ENCODE measurements at places on chromosomes 2 and 18.
A peak's percentile ranks its signal among the peaks of the same experiment; 100 is the strongest.

GRCh38 chr2:11187731-11188130, 32.5 kb downstream of the SLC66A3 start:
- DNase-seq, result no peak

- peak; percentile 42 for DNase-seq
These were observed 57.6 kb downstream of the DOCK10 start for GRCh38 chr2:224984637-224985036.

- DNase-seq, result no peak
These were observed 88.2 kb downstream of the ACKR3 start for GRCh38 chr2:236657801-236658200.

DNA sequence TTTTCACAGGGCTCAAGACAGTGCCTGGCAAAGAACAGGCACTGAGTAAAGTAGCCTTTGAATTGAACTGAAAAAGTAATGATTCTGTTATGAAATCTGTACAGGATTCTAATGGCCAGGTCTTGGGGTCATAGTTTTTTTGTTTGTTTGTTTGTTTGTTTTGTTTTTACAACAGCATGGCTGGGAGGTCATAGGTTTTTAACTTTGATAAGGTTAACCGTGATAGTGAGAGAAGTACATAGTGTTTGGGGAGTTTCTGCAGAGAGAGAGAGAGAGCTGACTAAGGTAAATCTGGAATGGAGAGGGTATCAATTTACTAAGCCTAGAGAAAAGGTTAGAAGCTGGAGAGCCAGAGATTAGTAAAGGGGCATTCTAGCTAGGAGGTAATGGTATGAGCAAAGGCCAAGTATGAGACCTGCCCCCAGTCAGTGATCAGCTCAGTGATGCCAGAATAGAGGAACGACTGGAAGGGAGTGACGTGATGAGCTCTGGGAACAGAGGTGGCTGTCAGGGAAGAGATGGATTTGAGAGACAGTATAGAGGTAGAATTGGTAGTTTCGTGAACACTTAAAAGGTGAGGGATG, 25.9 kb downstream of the XRCC5 start:
- no peak for DNase-seq

GRCh38 chr2:84906900-84907714, 1.7 kb downstream of the TMSB10 start:
- peak; percentile 73 for DNase-seq

DNA sequence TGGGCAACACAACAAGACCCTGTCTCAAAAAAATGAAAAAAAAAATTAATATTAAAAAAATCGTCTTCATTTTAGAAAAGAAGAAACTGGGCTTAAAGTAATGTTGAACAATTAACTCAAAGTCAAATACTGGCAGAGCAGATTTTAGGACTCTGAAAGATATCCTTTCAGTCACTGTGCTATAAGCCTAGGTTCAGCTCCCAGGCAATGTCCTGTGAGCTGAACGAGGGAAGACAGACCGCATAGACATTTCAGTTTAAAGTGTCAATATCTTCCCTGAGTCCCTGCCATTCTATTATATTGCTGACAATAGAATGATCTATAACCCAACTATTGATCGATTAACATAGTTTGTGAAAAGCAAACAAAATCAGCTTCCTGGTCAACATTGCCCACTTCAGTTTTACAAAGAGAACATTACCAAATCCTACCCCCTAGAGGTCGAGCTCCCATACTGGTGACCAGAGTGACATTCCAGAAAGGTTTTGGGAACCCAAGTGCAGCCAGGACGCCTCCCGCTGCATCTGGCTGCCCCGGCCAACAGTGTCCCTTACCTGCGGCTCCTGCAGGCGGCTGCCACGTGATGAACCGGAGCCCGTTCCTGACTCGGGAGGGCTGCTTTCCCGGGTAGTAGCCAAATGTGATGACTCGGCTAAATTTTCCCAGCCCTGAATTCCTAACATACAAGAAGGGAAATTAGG, 639 bp downstream of the MRO start:
- DNase-seq, result no peak

DNA sequence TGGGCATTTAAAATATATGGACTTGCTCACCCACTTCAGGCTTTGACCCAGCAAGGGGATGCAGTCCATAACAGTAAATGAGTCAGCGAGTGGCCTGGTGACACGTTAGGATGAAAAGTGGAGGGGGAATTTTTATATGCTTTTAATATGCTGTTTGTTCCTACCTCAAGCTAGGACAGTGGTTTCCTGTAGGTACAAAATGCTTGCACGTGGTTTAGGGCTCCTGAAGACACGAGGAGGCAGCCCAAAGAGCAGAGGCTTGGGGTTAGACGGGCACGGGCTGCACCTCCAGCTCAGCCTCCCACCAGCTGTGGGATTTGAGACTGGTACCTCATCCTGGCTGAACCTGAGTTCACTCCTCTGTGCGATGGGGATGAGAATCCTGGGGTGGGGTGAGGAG, 306.2 kb upstream of the CXCR4 start:
- no peak for DNase-seq

DNA sequence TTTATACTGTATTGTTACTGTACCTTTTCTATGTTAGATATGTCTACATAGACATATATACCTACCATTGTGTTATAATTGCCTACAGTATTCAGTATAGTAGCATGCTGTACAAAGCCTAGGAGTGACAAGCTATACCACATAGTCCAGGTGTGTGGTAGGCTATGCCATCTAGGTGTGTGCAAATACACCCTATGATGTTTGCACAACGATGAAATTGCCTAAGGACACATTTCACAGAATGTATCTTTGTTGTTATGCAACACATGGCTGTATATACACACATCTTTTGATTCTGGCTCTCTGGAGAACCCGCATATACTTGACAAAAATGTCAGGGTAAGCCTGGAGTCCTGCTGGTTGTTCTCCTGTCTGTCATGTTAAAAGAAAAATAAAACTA, 85.1 kb downstream of the BCL2L11 start:
- no peak for DNase-seq

- DNase-seq, result no peak
These were observed 561.1 kb downstream of the CNTNAP5 start for GRCh38 chr2:124586210-124586609.

DNA sequence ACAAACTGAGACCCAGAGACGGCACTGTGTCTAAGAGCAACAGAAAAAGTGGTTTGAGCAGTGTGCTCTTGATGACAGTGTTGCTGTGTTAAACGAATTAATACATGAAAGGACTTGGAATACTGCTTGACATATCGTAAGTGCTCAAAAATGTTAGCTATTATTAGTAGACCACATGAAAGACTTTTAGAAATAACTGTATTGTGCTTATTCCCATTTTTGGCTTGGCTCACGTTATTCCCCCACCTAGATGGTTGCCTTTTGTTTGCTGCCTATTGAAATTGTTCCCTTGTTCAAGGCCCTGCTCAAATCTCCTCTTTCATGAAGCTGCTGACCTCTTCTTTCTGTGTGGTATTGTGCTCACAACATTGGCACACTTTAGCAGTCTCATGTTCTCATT, 27.8 kb upstream of the C2orf74 start:
- DNase-seq, result no peak

DNA sequence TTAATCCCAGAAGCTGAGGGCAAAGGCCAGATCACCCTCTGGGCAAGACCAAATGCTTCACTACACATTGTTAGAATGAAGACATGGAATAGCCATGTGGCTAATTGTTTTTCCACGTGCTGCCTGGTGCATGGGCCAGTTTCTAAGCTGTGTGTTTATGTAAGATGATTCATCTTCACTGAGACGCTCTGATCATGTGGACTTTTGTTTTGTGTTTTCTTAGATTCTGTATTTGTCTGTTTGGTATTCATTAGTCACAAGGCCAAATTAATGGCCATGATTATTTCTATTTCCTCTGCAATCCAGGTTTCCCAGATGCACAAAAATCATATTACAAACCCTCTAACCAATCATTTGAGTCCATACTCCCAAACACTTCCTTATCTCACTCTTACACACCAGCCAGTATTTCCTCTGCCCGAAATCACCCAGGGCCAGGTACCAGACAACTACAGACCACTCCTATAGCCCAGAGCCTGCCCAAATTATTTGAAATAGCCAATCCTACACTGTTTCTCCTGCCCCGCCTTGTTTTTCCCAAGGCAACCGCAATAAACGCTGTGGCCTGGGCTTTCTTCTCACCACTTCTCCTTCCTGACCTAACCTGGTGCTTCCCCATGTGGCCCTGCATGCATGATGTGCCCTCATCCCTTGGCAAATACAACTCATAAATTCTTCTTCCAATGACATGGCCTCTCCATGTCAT, 94.2 kb upstream of the SP3 start:
- DNase-seq, result no peak

- peak; percentile 14 for DNase-seq
These were observed 73.8 kb upstream of the ACAA2 start for GRCh38 chr18:49886891-49887764.

DNA sequence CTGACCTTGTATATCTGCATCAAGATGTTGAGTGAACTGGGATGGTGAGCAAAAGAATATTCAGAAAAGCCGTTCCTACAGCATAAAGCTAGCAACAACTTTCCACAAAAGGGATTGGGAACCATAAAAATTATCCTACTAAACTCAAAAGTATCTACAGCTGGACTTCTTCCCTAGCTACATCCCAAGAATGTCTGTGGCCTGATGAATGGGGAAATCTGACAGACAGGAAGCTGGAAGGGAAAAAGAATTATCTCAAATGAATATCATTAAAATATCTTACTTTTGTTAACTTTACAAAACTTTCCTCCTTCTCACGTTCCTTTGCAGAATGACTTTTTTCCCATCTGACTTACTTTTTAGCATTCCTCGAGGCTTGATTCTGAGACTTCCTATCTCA, 150.9 kb downstream of the PDE11A start:
- DNase-seq, result no peak

GRCh38 chr2:62234755-62235655, 39.1 kb downstream of the B3GNT2 start:
- DNase-seq, result no peak

- DNase-seq, result no peak
These were observed 830.1 kb upstream of the ZEB2 start for GRCh38 chr2:145350011-145350410.

DNA sequence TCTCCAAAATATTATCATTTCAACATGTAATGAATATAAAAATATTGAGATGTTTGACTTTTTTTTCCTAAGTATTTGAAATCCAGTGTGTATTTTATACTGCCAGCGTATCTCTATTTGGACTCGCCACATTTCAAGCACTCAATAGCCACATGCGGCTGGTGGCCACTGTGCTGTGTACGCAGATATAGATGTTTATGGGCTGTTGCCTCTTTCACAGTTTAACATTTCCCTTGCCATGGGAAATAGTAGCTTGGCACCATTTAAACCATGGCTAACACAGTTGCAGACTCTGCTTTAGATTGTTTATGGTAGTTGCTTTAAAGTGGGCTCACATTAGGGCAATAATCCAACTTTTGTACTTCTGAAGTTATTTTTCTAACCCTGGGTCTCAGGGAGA, 136.6 kb upstream of the ITGB6 start:
- no peak for DNase-seq

DNA sequence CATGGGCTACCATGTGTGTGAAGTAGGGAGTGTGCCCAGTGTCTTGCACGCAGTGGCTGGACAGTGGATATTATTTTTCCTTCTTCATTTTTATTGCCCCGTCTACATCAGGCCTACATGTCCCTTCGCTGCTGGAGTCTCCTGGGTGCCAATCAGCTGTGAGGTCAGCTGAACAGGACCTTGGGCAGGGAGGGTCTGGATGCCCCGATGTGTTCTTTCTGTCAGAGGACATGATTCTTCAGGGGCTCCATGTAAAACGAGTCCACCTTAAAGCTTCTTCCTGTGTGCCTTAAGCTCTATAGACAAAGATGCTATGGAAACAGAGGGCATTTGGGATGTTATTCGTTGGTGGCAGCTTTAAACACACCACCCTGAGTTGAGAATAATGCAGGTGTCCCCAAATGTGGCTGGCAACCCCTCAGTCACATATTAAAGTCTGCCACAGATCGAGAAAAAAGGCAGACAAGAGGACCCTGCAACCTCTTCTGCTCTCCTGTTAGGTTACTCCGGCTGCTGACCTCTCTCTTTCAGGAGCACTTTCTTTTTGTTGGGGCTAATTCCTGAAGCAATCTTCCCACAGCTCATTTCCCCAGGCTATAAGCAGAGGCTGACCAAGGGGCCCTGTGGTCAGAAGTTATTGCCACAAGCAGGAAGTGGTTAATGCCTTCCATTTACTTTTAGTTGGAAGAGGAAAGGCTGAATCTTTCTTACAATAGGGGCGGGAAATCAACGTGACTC, 20.0 kb downstream of the GREB1 start:
- DNase-seq, result no peak

- DNase-seq, result no peak
These were observed 397.1 kb upstream of the CDH20 start for GRCh38 chr18:60936101-60936500.

- no peak for DNase-seq
These were observed 5.1 kb downstream of the CPS1 start for GRCh38 chr2:210561475-210561874.

DNA sequence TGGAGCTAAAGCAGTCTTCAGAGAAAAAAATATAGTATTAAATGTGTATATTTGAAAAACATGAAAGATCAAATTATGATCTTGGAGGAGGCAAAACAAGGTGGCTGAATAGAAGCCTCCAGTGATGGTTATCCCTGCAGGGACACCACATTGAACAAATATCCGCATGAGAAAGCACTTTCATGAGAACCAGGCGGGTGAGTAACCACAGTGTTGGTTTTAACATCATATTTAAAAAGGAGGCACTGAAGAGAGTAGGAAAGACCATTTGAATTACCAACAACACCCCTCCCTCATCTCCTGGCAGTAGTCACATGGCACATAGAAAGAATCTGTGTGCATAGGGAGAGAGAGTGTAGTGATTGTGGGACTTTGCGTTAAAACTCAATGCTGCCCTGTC, 759.6 kb upstream of the NRXN1 start:
- DNase-seq, result no peak

DNA sequence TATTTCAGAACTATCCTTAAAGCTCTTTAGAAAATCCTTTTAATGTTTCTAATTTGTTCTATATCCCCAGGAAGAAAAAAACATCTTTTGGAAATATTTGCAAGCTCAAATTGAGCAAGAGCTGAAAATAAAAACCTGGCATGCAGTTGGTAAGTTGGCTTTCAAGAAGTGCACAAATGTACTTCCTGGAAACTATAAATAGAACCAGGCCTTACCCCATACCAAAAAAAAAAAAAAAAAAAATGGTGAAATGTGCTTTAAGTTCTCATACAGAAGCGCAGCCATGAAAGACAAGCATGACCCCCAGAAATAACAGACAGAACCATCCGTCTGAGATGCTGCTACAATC, 178.5 kb downstream of the HDAC4 start:
- no peak for DNase-seq

- DNase-seq, result no peak
These were observed 9.6 kb upstream of the FAHD2A start for GRCh38 chr2:95392730-95393455.

DNA sequence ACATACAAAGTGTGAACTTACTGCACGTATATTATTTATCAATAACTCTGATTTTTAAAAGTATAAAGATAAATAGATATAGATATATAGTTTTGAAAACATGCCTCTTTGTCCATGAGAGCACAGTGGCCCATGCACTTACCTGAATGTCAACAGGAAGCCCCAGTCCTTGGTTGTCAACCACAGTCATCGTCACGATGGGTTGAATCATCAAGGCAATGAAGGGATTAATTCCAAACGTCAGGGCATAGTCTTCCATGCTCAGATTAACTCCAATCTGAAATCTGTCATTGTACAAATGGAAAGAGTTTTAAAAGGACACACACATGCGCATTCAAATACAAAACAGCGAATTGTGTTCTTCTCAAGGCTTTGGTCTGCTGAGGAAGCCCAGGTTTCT, 15.5 kb downstream of the SCYGR4 start:
- DNase-seq, result no peak

- peak; percentile 73 for DNase-seq
These were observed 966 bp downstream of the ADCY3 start for GRCh38 chr2:24919037-24919505.

- no peak for DNase-seq
These were observed 795.8 kb upstream of the GCFC2 start for GRCh38 chr2:76506538-76506937.
